ENCODE measurements at places on chromosomes 16 and 17.

DNA sequence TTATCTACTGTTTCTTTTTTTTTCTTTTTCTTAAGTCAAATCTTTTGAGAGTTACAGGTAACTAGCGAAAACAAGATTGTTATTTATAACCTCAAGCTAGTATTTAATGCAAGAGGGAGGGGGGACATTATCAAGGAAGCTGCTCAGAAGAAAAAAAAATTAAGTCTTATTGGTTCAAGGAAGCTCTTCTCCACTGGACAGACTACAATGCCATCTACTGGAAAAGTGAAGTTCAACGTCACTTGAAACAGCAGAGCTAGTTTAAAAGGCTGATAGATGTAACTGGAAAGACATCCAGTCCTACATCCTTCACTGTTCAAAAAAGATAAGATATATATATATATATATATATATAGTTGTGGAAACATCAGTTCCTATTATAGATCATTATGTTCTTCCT lies 418.0 kb upstream of the PSMD7 start:
- peak; percentile 70 for DNase-seq

- DNase-seq = no peak
Observed at GRCh38 chr16:11235703-11235991, 20.4 kb downstream of the SOCS1 start.

DNA sequence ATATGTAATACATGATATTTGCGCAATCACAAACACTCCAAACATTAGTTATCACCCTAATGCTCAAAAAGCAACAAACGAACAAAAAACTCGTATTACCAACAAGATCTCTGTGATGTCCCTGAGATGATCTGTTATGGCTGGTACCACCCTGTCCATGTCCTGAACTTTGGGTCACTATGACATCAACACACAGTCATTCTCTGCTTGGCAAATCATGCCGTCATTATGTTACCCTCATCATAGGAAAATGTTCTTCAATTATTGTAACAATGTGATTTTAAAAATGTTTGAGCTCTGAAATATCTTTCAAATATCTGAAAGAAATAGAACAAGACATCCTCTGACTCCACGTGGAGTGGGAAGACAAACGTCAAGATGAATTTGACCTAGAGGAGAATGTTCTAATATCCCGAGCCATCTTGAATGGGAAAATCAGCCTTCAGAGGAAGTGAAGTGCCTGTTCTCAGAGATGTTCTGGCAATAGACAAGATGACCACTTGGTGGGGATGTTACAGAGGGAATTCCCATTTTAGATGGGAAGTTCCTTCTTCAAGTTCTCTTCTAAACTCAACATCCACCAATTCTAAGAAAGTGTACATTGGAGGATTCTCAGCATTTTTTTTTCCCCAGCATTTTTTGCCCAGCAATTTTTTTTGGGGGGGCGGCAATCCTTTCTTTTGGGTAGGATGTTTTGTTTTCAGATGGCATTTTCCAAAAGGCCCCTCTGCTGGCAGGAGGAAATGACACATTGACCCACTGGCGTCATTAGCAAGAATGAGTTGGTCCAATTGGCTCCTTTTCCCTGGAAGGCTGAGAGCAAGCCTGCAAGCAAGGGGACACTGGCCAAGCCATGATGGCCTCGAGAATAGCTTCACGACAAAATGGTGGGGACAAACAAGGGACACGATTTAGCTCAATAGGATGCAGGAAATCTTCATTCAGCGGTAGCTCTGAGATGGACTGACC lies 3.7 kb upstream of the HSD17B2 start:
- DNase-seq = peak; percentile 28

DNA sequence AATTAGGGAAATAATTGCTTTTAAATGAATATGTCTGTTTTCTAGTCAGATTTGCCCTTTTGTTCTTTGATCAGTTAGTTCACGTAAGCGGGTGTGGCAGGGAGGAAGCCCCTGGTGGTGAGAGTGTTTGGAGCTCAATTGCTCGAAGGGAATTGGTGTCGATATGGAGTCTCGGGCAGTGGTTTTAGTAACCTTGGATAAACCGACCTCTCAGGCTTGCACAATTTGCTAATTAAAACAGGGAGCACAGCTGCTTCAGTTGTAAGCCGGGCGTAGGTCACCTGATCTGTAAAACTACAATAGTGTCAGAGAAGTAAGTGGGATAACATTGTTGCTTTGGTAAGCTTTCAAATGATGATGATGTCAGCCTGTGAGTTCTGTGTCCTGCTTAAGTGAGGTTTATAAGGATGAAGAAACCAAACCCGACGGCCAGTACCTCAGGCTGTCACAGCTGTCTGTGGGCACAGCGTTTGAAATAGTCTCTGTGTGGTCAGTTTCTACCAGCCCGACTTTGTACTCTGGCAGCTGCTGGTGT lies 2.9 kb downstream of the ZNF750 start:
- peak; percentile 77 for DNase-seq

DNA sequence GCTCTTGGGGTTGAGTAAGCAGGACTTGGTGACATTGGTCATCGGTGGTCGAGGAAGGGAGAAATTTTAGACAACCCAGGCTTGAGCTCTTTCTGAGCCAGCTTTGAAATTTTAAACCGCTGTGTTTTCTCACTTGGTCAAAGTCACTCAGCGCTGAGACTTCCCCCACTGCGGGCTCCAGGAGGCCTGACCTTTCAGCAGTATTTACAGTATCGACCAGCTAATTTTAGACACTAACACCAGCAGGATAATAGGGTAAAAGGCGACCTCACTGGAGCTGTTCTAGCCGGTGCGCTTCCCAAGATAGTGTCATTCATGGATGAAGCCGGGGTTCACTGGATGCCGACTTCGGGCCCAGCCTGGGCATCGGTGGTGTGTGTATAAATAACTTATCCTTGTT lies 29.7 kb upstream of the WSCD1 start:
- no peak for DNase-seq

DNA sequence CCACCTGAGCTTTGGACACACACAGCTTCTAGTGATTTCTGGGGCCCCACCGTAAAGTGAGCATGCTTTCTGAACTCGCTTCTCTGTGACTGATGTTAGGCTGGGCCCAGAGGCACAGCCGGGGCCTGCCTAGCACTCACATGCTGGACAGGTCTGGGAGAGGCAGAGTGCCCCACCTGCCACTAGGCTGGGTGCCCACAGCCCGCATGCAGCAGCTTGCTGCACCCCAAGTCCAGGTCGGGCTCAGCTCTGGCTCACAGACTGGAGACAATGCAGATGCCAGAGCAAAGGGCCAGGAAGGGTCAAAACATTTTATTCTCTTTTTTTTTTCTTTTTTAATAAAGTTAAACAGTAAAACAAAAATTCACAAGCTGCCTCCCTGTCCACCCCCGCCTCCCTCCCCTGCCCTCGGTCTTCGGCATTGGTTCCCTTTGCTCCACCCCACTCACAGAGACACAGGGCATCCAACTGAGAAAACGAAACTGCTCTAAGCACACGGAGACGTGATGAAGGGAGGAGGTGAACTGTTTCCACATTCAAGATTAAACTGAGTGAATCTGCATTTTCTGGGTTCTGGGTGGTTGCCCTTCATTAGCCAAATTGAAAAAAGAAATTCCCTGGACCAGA lies 9.7 kb downstream of the CNP start:
- DNase-seq = no peak

- DNase-seq = no peak
Observed at GRCh38 chr16:7185689-7186088, 147.0 kb upstream of the RBFOX1 start.

DNA sequence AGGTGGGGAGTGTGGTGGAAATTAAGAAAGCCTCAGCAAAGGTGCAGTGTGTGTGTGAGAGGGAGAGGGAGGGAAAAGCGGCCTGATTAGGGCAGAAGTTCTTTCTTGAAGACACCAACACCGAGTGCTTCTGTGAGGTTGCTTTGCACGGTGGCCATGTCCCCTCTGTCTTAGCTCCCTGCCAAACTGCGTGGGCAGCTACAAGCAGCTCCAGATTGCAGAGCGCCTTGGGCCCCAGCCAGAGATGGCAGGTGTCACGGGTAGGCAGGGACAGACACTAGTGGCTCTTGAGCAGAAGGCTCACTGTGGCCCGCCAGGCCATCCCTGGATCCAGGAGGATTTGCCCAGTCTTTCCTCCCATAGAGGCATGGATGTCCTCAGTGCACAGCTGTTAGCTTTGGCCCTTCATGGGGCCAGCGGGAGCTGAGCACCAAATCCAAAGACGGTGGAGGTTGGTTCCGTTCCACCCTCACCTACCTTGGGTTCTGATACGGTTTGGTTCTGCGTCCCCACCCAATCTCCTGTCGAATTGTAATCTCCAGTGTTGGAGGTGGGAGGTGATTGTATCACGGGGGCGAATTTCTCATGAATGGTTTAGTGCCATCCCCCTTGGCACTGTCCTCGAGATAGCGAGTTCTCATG lies 21.4 kb downstream of the KIAA0513 start:
- no peak for DNase-seq

GRCh38 chr16:89246903-89247733 lies 29.6 kb downstream of the ZNF778 start:
- peak; percentile 71 for DNase-seq

DNA sequence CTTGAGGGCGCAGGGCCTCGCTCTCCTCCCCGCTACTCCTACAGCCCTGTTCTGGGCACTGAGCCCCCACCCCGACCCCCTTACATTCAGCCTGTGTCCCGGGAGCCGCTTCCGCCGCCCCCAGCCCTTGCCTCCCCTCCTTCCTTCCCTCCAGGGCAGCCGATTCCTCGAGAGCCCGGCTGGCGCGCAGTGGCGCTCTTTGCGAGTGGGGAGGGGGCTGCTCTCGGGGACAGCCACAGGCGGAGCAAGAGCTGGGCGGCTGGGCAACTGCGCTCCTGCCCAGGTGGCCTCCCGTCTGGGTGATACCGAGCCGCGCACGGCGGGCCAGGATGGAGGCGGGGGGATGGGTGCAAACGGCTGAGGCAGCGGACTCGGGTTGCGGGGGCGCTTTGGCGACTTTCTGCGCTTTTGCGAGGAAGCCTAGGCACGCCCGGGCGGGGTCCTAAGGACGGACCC lies 1.2 kb downstream of the MMP15 start:
- no peak for DNase-seq

DNA sequence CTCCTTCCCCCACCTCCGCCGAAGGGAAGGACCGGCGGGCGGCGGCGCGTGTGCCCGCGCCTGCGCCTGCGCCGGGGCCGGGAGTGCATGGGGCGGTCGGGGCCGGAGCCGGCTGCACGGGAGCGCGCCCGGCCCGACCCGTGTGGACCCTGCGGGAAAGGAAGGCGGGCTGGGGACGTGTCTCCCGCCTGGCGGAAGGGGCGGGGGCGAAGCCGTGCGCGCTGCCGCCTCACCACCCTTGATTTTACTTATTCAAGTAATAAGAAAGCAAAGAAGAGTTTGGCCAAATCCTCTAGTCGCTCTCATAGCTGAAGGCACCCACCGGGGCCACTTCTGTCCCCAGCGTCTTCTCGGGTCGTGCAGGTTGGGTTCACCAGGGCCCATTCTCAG lies 596 bp upstream of the PFN1 start:
- DNase-seq = peak; percentile 86

DNA sequence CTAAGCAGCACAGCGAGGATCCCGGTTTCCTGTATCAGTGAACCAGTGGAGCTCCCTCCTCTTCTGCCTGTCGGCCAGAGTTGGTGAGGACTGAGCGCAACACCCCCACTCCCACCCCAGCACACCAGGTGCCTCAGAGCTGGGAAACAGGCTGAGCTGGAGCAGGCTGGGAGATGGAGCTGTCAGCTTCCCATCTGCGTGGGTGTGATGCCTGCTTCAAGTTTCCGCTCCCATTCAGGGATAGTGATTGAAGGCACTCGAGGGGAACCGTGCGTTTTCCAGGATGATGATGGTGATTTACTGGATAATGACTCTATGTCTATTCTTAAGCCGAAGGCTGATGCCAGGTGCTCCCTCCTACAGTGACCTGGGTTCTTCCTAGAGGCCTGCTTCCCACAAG lies 144.5 kb downstream of the TMEM132E start:
- no peak for DNase-seq

DNA sequence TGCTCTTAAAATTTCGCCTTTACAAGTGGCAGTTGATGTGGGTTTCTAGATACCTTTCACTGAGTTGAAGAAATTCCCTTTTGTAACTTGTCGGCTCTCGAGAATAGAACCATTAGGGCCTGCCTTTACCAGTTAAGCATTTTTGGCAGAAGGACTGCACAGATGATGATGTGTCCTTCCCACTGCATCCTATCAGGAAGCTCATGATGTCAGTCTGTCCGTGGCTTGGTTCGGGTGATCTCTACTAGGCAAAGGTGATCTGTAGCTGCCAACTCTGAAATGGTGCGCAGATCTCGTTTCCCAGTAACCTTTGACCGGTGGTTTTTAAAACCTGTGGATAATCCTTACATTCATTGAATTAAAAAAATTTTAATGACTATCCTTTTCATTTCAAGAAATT lies 49.7 kb downstream of the ZNRF1 start:
- DNase-seq = no peak

- no peak for DNase-seq
Observed at GRCh38 chr17:83075270-83075880, 4.0 kb upstream of the METRNL start.

GRCh38 chr17:55452139-55452790 lies 30.6 kb upstream of the MMD start:
- DNase-seq = no peak

DNA sequence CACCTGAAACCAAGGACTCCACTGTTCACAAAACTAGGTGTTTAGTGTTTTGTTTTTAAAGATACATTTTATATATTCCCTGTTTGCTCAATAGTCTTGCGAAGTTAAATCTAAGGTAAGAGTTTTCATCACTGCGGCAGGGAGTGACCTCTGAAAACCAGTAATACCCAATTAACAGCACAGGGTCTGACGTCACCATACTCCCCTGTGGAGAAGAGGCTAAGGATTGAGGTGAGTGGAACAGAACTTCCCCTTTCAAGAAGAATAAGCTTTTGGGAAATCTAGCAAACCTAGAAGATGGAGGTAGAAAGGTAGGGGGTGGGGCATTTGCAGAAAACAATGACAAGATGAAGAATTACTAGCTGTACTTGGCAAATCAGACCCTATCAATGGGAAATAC lies 120.7 kb downstream of the CDH8 start:
- DNase-seq = no peak

- no peak for DNase-seq
Observed at GRCh38 chr16:66520406-66521170, 29.3 kb downstream of the TK2 start.

DNA sequence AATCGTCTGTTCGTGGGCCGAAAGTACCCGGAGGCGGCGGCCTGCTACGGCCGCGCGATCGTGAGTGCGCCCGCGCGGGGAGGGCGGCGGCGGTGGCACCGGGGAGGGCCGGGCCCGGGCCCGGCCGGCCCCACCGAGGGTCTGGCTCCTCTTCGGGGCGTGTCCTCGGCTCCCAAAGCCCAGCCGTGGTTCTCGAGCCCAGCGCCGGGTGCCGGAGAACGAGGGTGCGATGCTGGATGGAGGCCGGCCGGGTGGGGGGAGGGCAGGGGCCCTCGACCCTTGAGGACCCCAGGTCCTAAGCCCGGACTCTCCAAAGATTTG lies 375 bp downstream of the STUB1 start:
- DNase-seq = no peak

Measured in NCI-H345 (cell line).